ENCODE measurements at places on chromosomes 16 and 17. TPM values are rescaled to one million over a fixed set of nuclear protein-coding genes. Genes with fewer than 3 reads are reported as not detected.

Gene CSF3
- not detected for total RNA-seq

Gene CES5A
- not detected for total RNA-seq

Gene CLEC18A
- total RNA-seq: 1.1 TPM

Gene ZNF19
- 5.8 TPM for total RNA-seq

Gene ANKRD11
- total RNA-seq: 188 TPM

Gene CEP295NL
- total RNA-seq: 7.3 TPM

Gene FOXN1
- not detected for total RNA-seq

DNA sequence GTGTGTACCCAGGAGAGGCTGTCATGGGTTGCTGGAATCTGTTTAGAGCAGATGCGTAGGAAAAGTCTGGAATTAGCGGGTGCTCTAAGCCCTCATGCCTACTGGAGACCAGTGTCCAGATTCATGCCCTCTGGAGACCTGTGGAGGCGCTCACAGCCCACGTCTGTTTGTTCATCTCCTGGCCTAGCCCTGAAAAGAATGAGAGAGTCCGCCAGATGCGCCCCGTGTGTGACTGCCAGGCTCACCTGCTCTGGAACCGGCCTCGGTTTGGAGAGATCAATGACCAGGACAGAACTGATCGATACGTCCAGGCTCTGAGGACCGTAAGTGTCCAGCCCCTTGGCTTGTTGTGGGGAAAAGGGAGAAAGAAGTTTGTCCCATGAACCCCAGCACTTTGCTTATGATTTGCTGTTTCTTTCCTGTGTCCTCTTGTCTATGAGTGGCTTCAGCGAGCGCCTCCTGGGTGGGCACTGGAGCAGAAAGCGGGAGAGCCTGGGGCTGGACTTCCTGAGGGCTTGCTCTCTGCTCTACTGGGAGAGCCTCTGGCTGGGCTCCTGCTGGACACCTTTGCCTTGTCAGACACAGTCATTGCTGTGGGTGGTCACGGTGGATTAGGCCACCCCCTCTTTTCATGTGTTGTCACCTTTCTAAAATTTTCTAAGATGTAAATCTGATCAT is 35.3 kb downstream of the PRMT7 start:
- no peaks in the 10 kb centered on the region for H3K4me1 ChIP-seq
- H3K4me3 ChIP-seq: no peak overlapping the region
- DNase-seq: no peak
- H3K36me3 ChIP-seq: peaks cover 29% of the 10 kb centered on the region
- H3K27me3 ChIP-seq: no peaks in the 10 kb centered on the region

- H3K27me3 ChIP-seq: no peaks in the 10 kb centered on the region
- H3K4me1 ChIP-seq: peaks cover 53% of the 10 kb centered on the region
- no peak overlapping the region for H3K4me3 ChIP-seq
- DNase-seq: no peak
- peak overlapping the region; percentile 47 for H3K27ac ChIP-seq
Measured at GRCh38 chr17:46136820-46137219, 56.4 kb downstream of the KANSL1 start.

DNA sequence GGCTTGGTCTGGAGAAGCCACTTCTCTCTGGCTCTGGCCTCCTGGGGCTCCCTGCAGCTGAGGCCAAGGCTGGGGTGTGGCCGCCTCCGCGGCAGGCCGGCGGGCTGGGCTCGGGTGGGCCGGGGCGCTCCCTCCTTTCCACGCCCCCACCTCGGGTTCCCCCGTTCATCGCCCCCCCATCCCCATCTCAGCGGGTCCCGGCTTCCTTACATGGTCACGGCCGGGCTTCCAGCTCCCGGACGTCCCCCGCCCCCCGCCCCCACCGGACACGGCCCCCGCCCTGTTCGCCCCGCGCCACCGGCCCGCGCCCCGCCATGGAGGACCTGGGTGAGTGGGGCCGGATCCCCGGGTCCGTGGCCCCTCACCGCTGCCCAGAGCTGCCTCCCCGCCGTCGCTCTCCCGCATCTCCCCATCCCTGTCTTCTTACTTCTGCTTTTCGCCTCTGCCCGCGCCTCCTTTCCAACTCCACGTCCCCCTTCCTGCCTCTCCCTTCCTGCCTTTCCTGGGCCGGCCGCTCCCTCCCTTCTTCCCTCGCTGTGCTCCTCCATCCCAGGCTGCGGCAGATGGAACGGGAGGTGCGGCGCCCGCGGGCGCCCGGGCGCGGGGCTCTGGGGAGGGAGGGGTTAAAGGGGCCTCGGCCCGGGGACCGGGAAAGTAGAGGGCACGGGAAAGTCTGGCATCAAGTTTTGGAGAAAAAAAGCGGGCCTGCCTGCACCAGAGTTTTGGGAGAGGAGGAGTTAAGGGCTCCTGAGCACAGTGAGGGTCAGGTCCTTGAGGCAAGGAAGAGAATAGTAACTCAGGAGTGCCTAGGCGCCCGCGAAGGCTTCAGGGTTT is at the start of gene TGFB1I1:
TSS of gene TGFB1I1 (plus strand) at position 278 of the 834 bp plus-strand sequence. CDS start at position 315, 37 bp downstream.
- peaks cover 38% of the 10 kb centered on the region for H3K4me1 ChIP-seq
- H3K36me3 ChIP-seq: peaks cover 17% of the 10 kb centered on the region
- peak within 1 kb of the TSS; percentile 89 for H3K4me3 ChIP-seq
- DNase-seq: no peak
- no peaks in the 10 kb centered on the region for H3K27me3 ChIP-seq

DNA sequence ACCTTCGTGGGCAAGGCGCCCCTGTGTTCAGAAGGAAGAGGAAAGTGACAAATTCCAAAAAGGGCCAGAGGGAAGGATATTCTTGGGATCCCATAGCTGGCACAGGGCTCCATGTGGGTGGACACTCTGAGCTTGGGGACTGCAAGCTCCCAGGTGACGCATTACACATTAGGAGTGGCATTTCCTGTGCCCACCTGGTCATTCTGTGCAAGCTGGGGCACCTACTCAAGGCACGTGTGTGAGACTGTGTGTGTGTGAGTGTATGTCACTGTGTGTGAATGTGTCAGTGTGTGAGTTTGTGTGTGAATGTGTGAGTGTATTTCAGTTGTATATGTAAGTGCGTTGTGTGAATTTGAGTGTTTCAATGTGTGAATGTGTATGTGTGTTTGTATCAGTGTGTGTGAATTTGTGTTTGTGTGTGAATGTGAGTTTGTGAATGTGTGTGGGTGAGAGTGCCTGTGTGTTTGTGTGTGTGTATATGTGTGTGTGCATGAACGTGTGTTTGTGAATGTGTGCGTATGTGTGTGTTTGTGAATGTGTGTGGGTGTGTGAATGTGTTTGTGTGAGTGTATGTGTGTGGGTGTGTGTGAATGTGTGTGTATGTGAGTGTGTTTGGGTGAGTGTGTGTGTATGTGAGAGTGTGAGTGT is 1.6 kb upstream of the CD300A start:
- peaks cover 5% of the 10 kb centered on the region for H3K27me3 ChIP-seq
- H3K36me3 ChIP-seq: no peaks in the 10 kb centered on the region
- H3K4me3 ChIP-seq: no peak overlapping the region
- no peak for DNase-seq
- H3K4me1 ChIP-seq: no peaks in the 10 kb centered on the region
- no peak overlapping the region for H3K27ac ChIP-seq

DNA sequence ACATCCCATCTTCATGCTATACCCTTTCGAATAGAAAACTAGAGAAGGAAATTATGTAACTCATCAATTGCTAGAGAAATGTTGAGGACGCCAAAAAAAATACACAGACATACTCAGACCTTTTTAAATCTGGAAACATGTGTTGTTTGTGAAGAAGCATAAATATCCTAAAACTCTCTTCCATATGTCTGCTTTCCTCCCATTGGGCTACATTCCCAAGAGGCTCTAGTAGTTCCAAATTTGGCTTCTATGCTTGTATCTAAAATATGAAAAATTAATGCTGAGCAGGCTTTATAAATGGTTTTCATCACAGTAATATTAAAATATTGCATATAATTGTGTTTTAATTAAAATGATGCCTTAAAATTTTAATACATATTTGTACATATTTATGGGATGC is 297.9 kb upstream of the PSMD7 start:
- H3K36me3 ChIP-seq: no peaks in the 10 kb centered on the region
- H3K4me3 ChIP-seq: no peak overlapping the region

GRCh38 chr16:72879846-72880245 is 168.1 kb downstream of the ZFHX3 start:
- no peak overlapping the region for H3K4me3 ChIP-seq
- no peaks in the 10 kb centered on the region for H3K27me3 ChIP-seq
- no peak for DNase-seq
- peak overlapping the region; percentile 64 for H3K27ac ChIP-seq

- peaks cover 29% of the 10 kb centered on the region for H3K27me3 ChIP-seq
- H3K36me3 ChIP-seq: no peaks in the 10 kb centered on the region
- H3K4me1 ChIP-seq: peaks cover 13% of the 10 kb centered on the region
- DNase-seq: no peak
Measured at GRCh38 chr17:80481284-80482057, 5.1 kb upstream of the NPTX1 start.

GRCh38 chr16:76947749-76948148 is 243.2 kb upstream of the MON1B start:
- no peaks in the 10 kb centered on the region for H3K4me1 ChIP-seq
- H3K27ac ChIP-seq: no peak overlapping the region
- no peak for DNase-seq
- no peak overlapping the region for H3K4me3 ChIP-seq

GRCh38 chr16:8109510-8110369 is 480.6 kb downstream of the TMEM114 start:
- DNase-seq: no peak
- no peak overlapping the region for H3K4me3 ChIP-seq

DNA sequence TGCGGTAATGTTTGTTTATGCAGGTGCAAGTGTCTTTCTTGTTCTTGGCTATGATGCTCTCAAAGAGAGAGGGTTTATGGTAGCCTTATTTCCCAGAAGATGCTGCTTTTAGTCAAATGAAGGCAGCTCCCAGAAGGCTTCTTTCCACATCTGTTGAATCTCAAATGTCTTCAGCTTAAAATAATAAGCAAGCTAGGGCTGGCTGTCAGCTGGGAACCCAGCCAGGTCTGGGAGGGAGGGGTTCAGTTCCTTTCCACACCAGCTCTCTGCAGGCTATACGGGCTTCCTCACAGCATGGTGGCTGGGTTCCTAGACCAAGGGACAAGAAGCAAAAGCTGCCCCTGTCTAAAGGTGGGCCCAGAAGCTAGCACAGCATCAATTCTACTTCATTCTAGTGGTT is 47.4 kb upstream of the ATF7IP2 start:
- DNase-seq: no peak
- no peak overlapping the region for H3K4me3 ChIP-seq
- no peaks in the 10 kb centered on the region for H3K36me3 ChIP-seq
- H3K27ac ChIP-seq: no peak overlapping the region

DNA sequence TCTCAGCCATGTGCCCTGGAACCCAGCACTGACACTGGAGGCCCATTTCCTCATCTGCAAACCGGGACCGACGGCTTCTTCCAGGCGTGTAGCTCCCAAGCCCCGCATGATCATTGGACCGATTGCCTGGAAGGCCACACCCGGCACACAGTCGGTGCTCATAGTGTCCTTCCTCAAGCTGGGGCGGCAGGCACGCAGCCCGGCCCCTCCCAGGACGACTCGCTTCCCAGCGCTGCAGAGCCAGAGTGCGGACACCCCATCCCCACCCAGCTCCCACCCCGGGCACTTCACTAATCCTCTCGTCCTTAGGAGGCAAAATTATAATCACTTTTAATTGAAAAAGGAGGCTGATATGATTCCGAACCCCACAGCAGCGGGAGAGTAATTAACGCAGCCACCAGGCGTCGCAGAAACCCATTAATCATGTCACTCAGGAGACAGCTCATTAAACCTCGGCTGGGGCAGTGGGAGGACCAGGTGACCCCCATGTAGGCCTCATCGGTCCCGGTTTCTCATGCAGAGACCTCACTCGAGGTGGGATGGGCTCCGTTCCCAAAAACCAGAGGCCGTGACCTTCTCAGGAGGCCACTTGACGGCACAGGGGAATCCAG is 33.1 kb downstream of the ZNF469 start:
- no peak overlapping the region for H3K4me3 ChIP-seq
- no peaks in the 10 kb centered on the region for H3K4me1 ChIP-seq
- H3K27ac ChIP-seq: no peak overlapping the region
- no peaks in the 10 kb centered on the region for H3K27me3 ChIP-seq
- no peak for DNase-seq

GRCh38 chr16:1475552-1476114 is 805 bp upstream of the CLCN7 start:
- H3K27me3 ChIP-seq: no peaks in the 10 kb centered on the region
- H3K36me3 ChIP-seq: no peaks in the 10 kb centered on the region

Measured in osteocyte (in vitro differentiated cells).